ENCODE measurements at places on chromosomes 11 and 22.

DNA sequence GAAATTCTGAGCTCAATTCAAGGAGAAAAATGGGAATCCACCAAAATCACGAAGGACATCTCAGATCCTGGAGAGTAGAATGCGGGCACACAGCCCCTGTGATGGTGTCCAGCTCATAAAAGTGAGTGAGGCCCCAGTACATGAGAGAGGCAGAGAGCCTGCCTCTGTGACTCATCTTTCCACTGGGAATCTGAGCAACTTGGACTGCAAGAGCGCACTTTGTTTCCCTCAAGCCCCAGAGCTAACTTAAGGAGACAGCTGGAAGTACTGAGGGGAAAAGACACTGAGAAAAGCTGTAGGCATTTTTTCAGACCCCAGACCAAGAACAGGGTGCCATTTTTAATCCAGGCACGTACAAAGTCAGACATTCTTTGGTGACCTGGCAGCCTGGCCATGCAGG lies 273.7 kb downstream of the C11orf87 start:
- DNase-seq, result no peak

DNA sequence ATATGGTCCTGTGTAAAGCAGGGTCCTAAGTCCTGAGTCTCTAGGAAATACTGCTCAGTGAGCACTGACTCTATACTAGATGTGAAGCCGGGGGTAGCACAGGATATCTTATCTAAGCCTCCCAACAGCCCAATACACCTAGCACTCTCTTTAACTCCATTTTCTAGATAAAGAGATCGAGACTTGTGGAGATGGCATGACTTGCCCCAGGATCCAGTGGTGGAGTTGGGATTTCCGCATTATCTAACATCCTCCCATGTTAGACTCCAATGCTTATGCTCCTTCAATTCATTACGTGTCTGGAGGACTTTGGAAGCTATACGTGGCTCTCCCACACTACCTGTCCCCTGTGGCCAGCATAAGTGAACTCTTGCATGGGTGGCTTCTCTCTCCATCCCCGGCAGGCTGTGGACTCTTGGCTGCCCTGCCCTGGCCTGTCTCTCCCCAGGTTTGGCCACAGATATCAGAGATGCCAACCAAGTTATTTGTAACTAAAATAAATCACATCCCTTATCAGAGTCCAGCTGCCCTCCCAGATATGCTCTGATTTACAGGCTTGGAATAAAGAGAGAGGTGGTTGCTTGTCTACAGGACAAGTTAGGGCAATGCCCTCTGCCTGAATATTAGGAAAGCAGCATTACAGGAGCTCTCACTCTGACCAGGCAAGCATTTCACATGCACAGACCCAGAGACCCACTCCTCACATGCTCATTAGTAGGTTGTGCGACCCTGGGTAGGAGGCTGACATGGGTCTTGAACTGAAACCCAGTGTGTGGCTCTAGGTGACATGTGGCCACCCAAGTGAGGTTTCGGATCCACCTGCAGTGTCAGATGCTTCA lies 4.5 kb downstream of the CD44 start:
- DNase-seq, result no peak

GRCh38 chr11:30257058-30257457 lies 26.2 kb downstream of the FSHB start:
- no peak for DNase-seq

- no peak for DNase-seq
These were observed 88.6 kb upstream of the LMO1 start for GRCh38 chr11:8352103-8352875.

DNA sequence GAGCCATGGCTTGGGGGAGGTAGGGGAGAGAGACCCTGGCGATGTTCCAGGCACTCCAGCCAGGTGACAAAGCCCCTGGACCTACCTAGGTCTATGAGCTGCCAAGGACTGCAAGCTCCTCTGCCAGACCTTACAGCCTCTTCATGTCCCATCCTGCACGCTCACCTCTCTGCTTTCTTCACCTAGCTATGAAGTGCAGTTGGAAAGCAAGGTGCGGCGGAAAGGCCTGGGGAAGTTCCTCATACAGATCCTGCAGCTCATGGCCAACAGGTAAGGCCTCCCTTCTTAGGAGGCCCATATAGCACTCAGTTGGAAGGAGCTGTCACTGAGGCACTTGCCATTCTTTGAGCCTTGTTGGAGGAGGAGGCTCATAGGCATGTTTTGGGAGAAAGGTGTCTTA lies 13.8 kb downstream of the NAA40 start:
- no peak for DNase-seq

- no peak for DNase-seq
These were observed 49.8 kb upstream of the BLID start for GRCh38 chr11:122165607-122166371.

GRCh38 chr11:72233056-72233772 lies 8.6 kb downstream of the INPPL1 start:
- DNase-seq, result no peak

DNA sequence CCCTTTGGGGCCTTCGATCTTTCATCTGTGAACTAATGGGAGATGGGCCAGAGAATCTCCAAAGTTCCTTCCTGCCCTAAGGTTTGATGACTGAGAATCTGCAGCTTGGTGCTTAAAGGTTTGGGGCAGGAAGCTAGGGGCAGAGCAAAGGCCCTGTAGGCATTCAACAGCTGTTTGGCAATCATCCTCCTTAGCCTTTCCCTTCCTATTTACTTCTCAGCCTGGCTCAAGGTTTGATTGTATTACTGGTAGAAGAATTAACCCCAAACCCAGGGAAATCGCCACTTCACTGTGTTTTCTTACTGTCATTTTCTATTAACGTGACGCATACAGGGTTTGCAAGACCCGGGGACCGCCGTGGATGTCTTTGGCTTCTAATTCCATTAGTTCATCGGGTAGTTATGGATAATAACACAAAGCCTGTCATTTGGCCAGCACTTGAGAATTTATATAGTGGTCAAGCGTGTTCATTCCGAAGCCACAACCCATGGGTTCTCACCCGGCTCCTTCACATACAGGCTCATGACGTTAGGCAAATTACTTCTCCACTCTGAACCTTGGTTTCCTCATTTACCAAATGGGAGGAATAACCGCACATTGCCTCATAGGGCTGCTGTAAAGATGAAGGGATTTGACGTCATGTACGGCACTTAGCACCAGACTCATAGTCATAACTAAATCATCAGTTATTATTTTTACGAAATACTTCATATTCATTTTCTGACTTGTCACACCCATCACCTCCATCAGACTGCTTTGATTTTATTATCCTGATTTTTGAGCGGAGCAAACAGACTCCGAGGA lies 158.1 kb downstream of the FBXO7 start:
- no peak for DNase-seq

Measured in stimulated activated CD4-positive, alpha-beta T cell treated with anti-CD3 and anti-CD28 coated beads, Interleukin-4, amount 100 ng/mL, for 48 hours (primary cell).